ENCODE measurements at places on chromosomes 1 and 21.

- DNase-seq, result peak; percentile 56
These were observed 23.6 kb downstream of the LAMC2 start for GRCh38 chr1:183209533-183210158.

DNA sequence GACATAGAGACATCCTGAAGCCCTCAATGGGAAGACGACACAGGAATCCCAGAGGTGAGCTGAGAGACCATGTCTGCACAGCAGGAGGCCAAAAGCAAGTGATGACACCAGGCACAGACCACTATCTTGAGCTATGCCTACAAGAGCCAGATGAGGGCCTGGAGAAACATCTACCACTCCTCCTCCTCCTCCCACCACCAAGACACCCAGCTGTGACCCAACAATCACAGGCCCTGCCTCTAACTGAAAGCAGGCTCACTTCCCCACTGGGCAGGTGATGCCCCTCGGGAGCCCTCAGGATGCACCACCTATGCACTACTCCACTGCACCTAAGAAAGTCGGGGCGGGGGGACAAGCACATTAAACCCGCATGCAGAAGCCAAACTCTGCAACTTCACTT lies 16.5 kb downstream of the TADA1 start:
- no peak for DNase-seq

- DNase-seq, result no peak
These were observed 3.9 kb upstream of the FBXO28 start for GRCh38 chr1:224109981-224110380.

GRCh38 chr1:234495231-234495990 lies 16.4 kb upstream of the TARBP1 start:
- DNase-seq, result peak; percentile 91

GRCh38 chr1:155504207-155504606 lies 58.4 kb downstream of the ASH1L start:
- DNase-seq, result no peak

GRCh38 chr1:155884982-155885381 lies 25.6 kb downstream of the SYT11 start:
- DNase-seq, result no peak

- no peak for DNase-seq
These were observed 45.0 kb downstream of the NSL1 start for GRCh38 chr1:212746546-212746945.

DNA sequence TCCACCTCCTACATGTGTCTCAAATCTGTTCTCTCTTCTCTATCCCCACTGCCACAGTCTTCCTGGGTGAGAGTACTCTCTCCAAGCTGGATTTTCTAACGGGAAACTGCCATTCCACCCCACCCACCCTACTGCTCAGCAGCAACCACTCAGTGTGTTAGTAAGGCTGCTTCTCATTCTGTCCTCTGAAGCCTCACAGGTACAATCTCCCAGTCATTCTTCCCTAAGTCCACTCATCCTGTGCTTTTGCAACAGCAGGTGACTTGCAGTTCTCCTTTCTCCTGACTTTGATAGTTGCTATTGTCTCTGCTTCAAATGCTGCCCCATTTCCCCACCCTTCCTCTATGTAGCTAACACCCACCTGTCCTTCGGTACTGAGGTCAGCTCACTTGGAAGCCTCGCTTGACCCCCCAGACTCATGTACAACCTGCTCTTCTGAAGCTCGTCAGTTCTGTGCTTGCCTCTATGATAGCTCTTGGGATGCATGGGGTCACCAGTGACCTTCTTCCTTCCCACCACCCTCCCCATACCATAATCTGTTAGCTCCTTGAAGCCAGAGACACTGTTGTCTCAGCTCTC lies 188.9 kb downstream of the RRAGC start:
- no peak for DNase-seq

- DNase-seq, result no peak
These were observed 15.9 kb upstream of the RNF187 start for GRCh38 chr1:228471154-228471761.

DNA sequence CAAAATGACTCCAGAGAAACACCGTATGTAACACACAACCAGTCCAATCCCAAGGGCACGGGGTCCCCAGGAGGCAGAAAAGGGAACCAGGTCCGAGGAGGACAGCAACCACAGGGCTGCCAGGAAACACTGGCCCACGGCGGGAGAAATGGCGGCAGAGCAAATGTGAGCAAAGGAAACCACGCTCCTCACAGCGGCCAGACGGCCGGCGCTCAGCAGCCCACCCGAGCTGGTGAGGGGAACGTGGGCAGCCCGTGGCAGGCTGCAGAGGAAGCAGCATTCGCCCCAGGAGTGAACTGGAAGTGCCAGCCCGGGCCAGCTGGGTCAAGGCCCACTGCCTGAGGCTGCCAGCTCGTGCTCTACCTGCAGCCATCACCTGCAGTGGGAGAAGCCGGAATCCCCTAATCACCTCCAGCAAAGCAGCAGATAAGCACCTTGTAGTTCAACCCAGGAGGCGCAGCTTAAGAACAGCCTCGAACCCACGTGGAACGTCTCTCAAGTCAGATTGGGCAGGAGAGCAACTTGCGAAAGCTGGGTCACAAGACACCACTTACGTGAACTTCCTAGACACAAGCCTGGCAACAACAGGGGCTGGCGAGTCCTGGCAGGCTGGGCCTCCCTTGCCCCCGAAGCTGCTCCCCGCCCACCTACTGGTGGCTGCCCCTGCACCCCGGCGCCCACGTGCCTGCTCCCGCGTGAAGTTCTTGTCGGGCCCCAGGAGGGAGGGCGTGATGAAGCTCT lies 6.7 kb downstream of the SLC19A1 start:
- DNase-seq, result no peak

GRCh38 chr1:162070094-162070748 lies 730 bp downstream of the NOS1AP start:
- DNase-seq, result no peak

- DNase-seq, result no peak
These were observed 20.0 kb downstream of the ZBTB40 start for GRCh38 chr1:22471610-22472009.

- no peak for DNase-seq
These were observed 43.3 kb upstream of the TSHB start for GRCh38 chr1:114986286-114986685.

DNA sequence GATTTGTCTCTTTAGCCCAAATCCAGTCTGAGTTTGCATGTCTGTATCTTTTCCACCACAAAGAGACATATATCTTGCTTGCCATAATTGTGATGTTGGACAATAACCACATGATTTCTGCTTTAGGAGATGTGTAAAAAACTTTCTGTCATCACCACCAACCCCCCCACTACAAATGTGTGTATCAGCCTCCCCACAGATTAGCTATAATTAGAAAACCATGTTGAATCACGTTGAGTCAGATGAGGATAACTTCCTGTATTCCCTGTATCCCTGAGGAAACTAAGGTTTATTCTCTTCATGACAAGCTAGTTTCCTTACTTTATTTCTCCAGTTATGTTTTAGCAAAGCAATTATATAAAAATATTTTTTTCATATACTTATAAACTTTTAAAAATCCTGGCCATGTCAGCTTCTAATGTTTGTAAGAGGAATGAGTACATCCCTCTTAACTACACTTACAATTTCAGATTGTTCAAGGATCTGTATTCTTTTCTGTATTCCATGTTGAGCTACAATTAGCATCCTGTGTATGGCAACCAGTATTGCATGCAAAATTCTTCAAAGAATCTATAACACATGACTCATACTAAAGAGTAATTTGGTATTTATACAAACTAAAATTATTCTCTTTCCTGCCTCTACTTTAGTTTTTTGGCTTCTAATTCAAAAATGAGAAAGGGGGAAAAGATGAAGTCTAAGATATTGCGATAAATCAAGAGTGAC lies 143.0 kb downstream of the FMN2 start:
- DNase-seq, result no peak

DNA sequence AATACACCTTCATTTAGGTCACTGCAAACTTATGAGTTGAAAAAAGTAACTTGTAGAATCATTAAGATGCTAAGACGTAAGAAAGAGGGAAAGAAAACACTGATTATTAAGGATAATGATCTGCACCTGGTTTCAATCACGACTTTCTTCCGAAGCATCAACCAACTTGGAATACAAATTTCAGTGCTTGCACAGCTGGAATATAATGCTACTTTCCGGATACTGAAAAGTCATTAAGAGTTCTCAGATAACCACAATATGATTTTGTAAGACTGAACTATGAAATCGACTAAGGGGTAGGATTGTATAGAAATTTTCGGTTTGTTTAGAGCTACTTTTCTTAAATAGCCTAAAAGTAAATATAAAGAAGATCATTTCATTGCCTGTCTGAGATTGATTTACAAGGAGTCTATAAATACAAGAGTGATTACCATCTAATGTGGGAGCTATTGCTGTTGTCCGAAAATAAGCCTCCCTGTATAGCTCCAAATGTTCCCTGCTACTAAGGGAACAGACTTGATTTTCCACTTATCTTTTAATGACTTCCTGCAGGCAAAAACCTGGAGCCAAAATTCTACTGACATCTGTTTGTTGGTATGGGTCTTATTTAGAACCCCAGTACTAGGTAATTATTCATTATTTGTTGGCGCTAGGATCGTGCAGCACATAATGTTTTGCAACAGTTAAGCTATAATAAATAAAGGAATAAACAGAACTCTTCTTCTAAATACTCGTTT lies 673.3 kb downstream of the KCNT2 start:
- no peak for DNase-seq

DNA sequence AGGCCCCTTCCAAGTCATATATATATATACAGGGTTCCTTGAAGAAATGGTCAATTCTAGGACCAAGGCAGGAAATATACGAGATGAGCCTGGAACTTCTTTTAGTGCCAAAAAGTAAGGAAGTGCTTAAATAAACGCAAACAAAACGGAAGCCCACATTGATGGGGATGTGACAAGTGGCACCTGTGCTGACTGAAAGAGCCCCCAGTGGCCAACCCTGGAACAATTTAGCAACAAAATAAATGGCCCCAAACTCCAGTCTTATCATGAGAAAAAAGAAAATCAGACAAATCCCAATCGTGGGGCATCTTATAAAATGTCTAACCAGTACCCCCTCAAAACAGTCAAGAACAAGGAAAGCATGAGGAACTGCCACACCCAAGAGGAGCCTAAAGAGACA lies 17.7 kb downstream of the PLA2G5 start:
- no peak for DNase-seq

DNA sequence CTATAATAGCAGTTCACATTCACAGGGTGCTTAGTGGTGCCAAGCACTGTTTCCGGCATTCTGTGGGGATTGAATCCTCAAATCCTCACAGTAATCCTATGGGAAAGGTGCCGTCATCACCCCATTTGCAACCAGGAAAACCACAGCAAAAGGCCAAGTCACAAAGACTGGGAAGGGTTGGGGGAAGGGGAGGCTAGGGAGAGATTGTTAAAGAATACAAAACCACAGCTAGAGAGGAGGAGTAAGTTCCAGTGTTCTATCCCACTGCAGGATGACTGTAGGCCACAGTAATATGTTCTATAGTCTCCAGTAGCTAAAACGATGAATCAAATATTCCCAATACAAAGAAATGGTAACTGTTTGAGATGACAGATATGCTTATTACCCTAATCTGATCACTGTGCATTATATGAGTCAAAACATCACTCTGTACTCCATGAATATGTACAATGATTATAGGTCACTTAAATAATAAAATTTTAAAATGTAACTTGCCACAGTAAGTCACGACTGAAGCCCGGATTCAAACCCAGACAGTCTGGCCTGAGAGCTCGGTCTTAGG lies 256.8 kb downstream of the TOMM20 start:
- DNase-seq, result no peak

DNA sequence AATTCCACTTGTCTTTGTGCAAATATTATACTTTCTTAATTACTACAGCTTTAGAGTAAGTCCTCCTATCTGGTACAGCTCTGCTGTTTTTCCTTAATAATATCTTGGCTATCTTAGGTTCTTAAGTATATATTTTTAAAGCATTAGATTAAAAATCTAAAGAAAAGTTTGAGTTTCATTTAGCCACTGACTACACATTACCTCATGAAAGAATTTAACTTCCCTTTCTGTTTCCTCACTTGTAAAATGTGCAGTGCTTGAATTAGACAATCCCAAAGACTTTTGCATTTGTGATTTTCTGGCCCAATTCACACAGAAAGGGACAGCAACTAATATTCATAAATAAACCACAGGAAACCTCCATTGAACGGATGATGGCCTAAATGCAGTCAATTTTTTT lies 126.4 kb upstream of the SAMSN1 start:
- DNase-seq, result no peak

All from non-pigmented ciliary epithelial cell (primary cell).